ENCODE measurements at places on chromosomes 4 and X.

DNA sequence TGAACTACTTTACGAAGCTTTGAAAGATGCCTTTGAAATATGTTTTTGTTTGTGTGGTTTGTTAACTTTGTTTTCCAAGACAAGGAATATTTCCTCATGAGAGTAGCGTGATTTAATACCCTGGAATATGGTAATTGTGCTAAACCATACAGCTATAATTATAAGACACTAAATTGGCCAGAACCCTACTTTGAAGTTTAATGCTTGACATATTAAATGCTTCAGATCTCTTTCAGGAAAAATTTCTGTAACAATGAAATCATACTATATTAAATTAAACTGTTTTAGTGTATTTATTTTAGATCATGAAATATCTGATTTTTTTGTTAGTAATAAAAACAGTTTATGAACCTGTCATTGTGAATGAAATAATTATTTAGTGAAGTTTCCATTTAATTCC lies 63.5 kb downstream of the DCLK2 start:
- no peak for DNase-seq

- no peak for DNase-seq
These were observed 1.9 kb upstream of the MTTP start for GRCh38 chr4:99572527-99573240.

DNA sequence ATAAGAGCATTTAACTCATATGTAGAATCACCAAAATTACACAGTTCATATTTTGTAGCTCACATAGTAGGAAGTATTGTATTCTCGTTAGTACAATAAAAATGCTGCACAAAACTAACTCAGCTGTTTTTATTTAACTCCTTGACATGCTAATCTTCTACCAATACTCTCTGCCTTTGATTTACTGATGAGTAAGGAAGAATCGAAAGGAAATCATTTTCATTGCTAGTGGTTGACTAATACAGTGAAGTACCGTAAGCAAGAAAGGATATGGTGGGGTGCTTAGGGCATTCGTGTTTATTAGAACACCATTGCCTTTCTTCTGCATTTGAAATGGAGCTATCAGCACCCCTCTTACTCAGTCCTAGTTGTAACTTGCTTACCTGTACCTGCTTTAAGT lies 1239.1 kb upstream of the TENM3 start:
- DNase-seq: no peak

DNA sequence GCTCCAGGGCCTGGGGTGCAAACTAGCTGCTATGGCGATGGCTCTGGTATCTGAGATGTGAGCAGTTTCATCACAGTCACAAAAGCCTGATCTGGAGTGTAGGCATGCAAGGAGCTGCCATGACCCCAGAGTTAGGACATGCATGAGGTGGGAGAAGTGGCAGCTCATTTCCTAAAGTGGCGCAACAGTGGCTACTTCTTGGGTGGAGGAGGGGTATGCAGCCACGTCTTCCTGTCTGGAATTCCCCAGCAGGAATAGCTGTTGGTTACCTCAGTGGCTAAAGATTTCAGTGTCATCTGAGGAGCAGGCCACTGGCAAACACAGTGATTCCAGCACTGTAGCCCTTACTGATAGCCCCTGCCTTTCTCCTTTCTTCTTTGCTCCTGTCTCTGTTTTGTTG lies 1382.5 kb downstream of the C4orf33 start:
- DNase-seq: no peak

DNA sequence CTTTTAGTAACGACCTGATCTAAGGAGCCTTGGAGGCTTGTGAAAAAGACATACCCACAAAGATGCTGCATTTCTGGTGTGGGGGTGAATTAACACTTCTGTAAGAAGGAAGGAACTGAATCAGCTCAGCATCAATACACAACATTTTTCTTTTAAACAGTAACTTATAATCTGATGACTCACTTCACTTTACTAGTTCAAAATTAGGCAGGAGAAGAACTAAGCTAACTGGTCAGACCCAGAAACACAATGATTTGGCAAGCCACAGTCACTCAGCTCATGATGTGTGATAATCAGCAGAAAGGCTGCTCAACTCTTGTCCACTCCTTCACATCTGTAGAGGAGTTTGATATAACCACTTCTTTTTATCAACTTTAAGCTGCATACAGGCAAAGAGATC lies 4.6 kb downstream of the MMAA start:
- DNase-seq: peak; percentile 45

DNA sequence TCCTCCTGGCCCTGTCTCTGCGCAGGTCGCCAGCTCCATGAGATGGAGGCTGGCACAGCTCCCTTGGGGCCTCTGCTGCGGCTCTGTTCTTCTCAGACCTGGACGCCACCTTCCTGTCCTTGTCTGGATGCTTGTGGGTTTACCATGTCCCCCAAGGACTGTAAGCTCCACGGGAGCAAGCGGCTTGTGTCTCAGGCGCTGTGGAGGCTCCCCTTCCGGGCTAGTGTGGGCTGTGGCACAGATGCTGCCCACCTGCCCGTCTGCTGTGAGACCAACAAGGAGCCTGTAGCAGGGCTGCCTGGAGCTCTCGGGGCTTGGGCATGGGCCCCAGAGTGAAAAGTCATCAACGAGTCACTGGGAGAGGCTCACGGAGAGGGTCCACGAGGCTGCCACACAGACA lies 25.2 kb downstream of the NAT8L start:
- no peak for DNase-seq

GRCh38 chr4:3799496-3799895 lies 33.3 kb downstream of the ADRA2C start:
- no peak for DNase-seq

GRCh38 chr4:101953949-101954348 lies 163.4 kb downstream of the BANK1 start:
- no peak for DNase-seq

DNA sequence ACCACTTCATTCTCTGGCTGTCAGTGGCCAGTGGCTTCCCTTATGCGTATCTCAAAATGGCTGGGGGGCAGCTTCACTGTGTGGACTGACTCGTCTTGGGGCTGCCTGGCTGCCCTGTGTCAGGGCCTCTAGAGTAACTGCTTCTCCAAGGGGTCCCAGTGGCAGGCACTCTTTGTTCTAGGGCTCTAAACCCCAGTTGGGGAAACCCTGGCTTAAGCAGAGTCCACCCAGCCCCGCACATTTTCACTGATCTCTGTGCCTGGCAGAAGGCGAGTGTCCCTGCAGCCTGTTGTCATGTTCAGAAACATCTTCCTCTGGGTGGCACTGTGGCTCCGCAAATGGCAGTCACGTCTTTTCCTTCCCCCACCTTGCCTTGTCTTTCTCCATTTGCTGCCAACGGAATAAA lies 59.7 kb downstream of the NBDY start:
- DNase-seq: no peak

DNA sequence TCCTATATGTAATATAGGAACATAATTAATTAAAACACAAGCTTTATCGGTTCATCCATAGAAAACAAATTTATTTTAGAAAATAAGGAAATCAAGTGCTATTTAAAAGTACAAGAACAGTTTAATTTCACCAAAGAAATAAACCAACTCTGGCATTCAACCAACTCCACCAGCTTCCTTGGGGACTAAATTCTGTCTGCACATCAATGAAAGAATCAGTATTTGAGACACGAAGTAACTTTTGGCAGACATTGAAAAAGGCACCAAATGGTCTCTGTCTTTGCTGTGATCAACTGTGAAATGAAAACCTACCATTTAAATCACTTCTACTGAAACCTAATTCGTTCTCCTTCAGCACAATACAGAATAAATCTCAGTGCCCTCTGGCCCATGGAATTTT lies 719.7 kb upstream of the GRIA3 start:
- no peak for DNase-seq

DNA sequence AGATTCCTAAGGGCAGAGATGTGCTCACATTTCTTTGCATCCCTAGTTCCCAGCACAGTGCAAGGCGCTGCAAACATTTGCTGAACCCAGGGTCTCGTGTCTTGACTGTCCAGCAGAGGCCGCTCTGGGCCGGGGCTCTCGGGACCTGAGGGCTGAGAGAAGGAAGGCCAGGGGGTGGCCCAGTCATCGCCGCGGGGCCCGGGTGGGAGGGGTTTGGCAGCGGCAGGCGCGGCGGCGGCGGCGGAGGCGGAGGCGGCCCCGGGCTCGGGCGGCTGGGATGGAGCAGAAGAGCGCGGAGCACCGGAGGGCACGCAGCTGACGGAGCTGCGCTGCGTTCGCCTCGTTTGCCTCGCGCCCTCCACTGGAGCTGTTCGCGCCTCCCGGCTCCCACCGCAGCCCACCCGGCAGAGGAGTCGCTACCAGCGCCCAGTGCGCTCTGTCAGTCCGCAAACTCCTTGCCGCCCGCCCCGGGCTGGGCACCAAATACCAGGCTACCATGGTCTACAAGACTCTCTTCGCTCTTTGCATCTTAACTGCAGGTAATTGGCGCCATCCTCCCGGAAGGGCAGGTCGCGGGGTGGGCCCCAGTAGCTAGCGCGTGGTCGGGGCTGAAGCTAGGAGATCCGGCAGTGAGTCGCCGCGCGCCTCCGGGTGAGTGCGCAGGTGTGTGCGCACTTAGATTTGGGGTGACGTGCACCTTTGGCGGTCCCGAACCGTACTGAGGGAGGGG lies at the start of gene PARM1:
PARM1 (plus strand) TSS at position 285 of the 730 bp plus-strand sequence; CDS start at position 497, 212 bp downstream.
- peak; percentile 13 for DNase-seq

GRCh38 chr4:171203425-171203824 lies 609.8 kb upstream of the GALNTL6 start:
- DNase-seq: no peak

GRCh38 chr4:95627709-95628108 lies 78.9 kb upstream of the UNC5C start:
- DNase-seq: no peak

DNA sequence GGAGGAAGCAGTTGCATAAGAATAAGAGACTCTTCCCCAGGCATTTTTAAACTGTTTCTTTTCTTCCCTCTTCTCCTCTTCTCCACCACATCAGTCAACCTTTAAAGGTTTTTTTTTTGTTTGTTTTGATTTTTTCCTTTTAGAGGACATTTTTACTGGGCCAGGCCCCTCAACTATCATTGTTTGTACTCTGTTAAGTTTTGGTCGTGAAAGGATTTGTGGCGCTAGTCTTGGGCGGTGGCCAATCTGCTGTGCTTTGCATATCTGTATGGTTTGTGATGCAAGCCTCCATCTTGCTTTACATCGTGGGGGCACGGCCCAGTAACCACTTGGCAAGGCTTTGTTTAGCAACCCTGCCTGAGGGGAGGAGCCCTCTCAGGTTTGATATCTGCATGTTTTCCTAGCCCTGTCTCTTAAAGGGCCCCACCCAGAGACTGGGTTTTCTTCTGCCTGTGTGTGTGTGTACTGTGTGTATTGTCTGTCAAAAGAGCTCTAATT lies 101.9 kb upstream of the SLITRK2 start:
- DNase-seq: no peak

- DNase-seq: no peak
These were observed 85.3 kb downstream of the GLUD2 start for GRCh38 chrX:121132675-121133074.

- DNase-seq: no peak
These were observed 8.4 kb downstream of the ARX start for GRCh38 chrX:25007059-25008053.

GRCh38 chrX:20231598-20231997 lies 35.1 kb downstream of the RPS6KA3 start:
- no peak for DNase-seq

DNA sequence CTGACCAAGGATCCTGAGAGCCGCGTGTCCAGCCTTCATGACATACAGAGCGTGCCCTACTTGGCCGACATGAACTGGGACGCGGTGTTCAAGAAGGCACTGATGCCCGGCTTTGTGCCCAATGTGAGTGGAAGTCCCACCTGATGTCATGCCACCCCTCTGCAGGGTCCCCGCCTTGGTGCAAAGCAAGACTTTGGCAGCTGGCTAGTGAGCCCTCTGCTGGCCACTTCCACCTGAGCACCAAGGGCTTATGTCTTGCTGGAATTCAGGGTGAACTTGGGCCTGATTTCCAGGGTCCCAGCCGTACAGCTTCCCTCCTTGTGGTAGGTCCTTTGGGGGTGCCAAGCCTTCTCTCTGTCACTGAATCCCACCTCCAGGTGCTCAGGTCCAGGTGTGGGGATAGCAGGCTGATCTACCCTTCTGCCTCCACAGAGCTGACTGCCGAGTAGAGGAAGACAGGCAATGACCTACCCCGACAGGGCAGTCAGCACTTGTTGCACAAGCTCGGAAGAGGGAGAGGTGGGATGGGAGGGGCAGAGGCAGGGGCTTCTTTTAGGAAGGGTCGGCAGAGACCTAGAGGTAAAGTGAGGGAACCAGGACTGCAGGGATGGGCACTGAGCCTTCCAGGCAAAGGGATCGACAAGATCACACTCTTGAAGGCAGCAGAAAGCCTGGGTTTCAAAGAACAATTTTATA lies 248.1 kb downstream of the EVC2 start:
- DNase-seq: no peak

DNA sequence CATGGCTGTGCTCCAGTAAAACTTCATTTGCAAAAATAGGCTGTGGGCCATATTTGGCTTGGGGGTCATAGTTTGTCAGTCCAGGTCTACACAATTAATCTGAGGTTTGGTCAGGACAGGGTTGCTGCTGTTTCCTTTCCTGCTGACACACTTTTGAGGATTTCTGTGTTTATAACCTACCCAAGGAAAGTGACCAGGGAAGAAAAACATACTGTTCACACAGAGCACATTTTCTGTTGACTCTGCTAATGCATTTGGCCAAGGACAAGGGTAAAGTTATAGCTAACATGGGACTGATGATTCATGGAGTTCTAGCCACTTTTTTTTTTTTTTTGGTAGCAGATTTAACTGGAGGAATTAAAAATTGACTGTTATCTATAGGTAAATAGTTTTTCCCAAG lies 43.9 kb upstream of the GEMIN8 start:
- no peak for DNase-seq

- no peak for DNase-seq
These were observed 741 bp downstream of the SPATA18 start for GRCh38 chr4:52051615-52052474.

DNA sequence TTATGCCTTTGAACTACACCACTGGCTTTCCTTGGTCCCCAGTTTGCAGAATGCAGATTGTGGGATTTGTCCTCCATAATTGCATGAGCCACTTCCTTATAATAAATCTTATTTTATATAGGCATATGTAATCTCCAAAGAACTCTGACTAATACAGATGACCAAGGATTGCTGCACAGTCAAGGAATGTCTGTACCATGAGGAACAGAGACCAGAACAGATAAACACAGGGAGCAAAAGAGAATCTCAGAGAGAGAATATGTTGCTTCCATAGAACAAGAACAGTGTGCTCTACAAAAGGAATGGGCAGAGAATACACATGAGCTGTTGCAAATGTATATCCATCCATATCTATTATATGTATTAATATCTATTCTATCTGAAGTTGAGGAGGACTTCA lies 111.1 kb downstream of the ADRA2C start:
- DNase-seq: no peak

- DNase-seq: no peak
These were observed 82.8 kb downstream of the CPZ start for GRCh38 chr4:8675383-8675782.

DNA sequence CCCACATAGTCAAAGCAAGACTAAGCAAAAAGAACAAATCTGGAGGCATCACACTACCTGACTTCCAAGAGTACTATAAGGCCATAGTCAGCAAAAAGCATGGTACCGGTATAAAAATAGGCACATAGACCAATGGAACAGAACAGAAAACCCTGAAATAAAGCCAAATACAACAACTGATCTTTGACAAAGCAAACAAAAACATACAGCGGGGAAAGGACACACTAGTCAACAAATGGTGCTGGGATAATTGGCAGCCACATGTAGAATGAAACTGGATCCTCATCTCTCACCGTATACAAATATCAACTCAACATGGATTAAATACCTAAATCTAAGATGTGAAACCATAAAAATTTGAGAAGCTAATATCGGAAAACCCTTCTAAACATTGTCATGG lies 819.3 kb upstream of the FRG1 start:
- no peak for DNase-seq

Data from CD4-positive, alpha-beta T cell treated with Interleukin-4 for 4 hours (primary cell).